ENCODE measurements at places on chromosomes 4 and X.
A peak's percentile ranks its signal among the peaks of the same experiment; 100 is the strongest.

DNA sequence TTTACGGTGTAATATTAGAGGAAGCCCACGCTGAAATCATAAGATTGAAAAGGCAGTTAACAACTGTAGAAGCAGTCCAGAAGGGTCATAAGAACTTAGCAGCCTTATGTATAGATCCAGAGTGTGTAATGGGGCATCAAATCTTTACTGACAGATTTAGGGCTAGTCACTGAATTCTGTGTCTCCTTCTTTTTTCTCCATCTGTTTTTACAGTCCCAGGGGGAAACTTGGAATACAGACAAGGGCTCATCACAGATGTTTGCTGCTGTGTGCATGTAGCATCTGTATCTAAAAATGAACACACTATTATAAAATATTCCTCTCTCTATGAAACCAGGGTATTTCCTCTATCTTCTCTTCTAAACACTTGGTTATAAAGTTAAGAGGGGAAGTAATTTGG is 43.9 kb downstream of the CYSLTR1 start:
- no peak for DNase-seq

GRCh38 chr4:40630335-40631021 is 814 bp upstream of the RBM47 start:
- DNase-seq, result no peak

- no peak for DNase-seq
Measured at GRCh38 chr4:52266537-52267137, 215.5 kb downstream of the SPATA18 start.

DNA sequence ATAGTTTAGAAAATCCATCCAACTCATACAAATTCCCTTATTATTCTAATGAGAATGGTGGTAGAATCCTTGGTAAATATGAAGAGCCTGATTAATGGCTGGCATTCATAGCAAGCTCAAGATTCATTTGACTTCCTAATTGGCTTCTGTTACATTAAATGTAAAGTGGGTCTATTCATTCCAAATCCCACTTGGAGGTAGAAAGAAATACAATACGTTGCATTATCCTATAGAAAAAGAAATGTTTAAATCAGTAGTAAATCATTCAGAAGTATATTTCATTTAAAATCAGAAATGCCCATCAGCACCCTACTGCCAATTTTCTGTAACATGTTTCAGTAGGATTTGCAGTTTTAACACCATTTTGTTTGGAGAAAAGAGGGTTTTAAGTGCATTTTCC is 6.7 kb downstream of the ADGRG4 start:
- no peak for DNase-seq

DNA sequence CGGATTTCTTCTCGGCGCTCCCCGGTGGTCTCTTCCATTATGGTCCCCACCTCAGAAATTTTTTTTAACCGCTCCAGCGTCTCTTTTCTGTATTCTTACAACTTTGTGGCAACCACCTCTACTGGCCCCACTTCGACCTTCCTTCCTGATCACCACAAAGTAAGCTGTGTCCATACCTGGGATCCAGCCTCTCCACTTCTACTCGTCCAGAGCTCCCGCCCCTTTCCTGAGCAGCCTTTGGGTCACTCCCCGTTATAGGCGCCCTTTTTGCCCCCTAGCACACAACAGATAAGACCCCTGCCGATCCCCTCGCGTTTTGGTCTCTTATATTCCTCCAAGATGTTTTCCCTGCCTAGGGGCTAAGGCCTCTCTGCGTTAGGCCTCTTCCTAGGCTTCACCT is 557 bp downstream of the PIGG start:
- DNase-seq, result peak; percentile 13

DNA sequence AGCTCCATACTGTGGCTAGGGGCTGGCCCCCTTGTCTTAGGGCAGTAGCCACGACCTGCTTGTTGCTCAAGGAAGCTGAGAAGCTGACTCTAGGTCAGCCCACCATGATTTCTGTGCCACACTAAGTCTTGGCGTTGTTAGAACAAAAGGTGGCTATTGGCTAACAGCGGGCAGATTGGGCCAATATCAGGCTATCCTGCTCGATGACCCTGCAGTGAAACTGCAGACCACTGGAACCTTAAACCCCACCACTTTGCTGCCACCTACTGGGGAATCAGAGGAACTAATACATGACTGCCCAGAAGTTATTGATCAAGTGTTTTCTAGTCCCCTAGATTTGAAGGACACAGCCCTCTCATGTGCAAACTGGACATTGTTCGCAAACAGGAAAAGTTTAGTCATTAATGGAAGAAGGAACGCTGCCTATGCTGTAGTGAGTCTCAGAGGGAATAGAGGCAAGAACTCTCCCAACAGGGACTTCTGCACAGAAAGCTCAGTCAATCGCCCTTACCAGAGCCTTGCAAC is 17.0 kb upstream of the PAPSS1 start:
- DNase-seq, result peak; percentile 67

GRCh38 chr4:170773709-170774273 is 684.0 kb upstream of the AADAT start:
- DNase-seq, result no peak

- DNase-seq, result peak; percentile 46
Measured at GRCh38 chr4:150540959-150541360, 41.0 kb upstream of the MAB21L2 start.

DNA sequence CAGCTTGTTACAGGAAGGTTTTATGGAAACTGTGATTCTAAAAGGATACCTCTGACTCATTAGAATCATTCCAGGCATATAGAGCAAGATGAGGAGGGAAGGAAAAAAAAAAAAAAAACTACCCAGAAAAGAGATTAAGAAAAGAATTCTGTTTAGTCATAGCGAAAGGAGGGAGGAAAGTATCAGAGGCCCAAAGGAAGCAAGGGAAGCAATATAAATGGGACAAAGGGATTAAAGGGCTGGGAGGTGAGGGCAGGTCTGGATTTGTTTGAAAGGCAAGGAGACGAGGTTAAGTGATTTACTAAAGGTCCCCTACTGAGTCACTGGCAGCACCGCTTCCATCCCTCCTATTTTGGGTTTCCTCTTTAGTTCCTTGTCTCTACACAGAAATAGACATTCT is 88.6 kb upstream of the IL1RAPL1 start:
- DNase-seq, result no peak

GRCh38 chr4:183876268-183876934 is 28.7 kb upstream of the STOX2 start:
- no peak for DNase-seq

DNA sequence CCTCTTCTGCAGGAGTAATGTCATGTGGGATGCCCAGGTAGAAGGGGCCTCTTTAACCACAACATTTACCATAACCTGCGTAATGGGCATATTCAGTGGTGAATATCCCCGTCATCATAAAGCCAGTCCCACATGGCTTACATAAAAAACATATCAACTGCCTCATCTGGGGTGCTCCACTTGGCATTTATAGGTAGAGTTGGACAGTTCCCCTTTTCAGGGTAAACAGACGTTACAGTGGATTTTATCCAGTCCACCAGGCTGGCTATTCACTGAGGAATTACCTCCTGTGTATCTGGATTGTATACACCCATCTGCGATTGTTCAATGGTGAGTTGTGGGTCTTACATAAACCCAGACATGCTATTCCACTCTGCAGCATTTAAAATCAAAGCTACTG is 70.7 kb upstream of the ANKRD17 start:
- no peak for DNase-seq

- DNase-seq, result no peak
Measured at GRCh38 chrX:57918750-57919436, 8.6 kb upstream of the ZXDA start.

GRCh38 chrX:97387004-97387403 is 503.3 kb downstream of the RPA4 start:
- no peak for DNase-seq

GRCh38 chr4:153517159-153517558 is 51.0 kb downstream of the TMEM131L start:
- DNase-seq, result no peak

GRCh38 chrX:5117816-5118215 is 1110.9 kb downstream of the NLGN4X start:
- DNase-seq, result no peak

- DNase-seq, result no peak
Measured at GRCh38 chr4:8255698-8256441, 13.7 kb upstream of the HTRA3 start.

- DNase-seq, result peak; percentile 13
Measured at GRCh38 chr4:125741825-125742452, 427.2 kb downstream of the FAT4 start.

DNA sequence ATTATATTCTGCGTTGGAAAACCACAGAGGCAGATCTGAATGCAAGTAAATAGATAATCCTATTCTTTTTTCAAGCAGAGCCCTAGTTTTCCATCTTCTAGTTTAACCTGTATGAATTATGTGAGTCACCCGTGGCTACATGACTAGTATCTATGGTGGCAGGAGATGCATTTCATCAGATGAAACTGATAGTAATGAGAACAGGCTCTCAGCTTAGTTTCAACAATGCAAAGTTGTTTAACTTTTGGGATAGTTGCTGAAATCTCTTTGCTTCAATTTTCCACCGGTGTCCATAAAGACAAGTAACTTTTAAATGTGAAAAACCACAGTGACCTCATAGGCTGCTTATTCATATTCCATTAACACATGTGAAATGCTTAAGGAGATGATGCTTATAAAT is 1317.4 kb upstream of the TENM3 start:
- no peak for DNase-seq

GRCh38 chrX:250965-251364 is 30.2 kb upstream of the PLCXD1 start:
- DNase-seq, result no peak

DNA sequence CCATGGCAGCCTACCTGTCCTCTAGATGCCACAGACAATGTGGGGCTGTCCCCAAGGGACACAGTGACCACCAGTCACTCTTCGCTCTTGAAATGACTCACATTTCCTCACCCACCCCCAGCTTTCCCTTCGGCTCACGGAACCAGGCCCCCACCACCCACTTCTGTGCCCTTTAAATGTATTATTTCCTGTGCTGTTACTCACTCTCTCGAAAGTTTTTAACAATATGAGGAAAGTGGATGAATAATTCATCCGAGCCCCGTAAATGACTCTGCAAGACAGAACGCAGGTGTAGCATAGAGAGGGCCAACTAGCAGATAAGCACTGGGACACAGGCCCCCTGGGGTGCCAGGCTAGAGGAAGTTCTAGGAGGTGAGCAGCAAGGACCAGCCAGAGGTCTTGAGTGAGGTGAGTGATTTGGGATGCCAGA is 179.5 kb upstream of the TBL1X start:
- DNase-seq, result no peak

GRCh38 chr4:32752962-32753361 is 2032.8 kb downstream of the PCDH7 start:
- no peak for DNase-seq

DNA sequence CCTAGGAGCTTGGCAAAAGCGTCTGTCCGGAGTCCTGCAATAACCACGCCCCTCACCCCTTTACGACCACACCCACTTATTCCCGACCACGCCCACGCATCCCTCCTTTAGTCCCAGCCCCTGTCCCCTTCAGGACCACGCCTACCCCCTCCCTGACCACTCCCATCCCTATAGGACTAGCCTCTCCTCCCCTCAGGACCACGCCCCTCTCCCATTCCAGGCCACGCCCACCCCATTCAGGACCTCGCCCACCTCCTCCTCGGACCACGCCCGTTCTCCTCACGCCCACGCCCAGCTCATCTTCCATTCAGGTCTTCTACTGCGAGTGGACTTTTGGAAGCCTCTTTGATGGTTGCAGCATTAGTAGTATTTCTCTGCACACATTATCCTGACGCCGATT is 131.2 kb upstream of the STX18 start:
- DNase-seq, result peak; percentile 100

- no peak for DNase-seq
Measured at GRCh38 chr4:62342346-62342745, 1142.2 kb downstream of the ADGRL3 start.

- DNase-seq, result peak; percentile 33
Measured at GRCh38 chrX:71533851-71534561, 1.1 kb downstream of the OGT start.

GRCh38 chrX:105219454-105220401 is 766 bp downstream of the TEX13A start:
- DNase-seq, result no peak
